ENCODE measurements at places on chromosomes 2 and 18. TPM values are rescaled to one million over a fixed set of nuclear protein-coding genes. Genes with fewer than 3 reads are reported as not detected.
A peak's percentile ranks its signal among the peaks of the same experiment; 100 is the strongest.

DNA sequence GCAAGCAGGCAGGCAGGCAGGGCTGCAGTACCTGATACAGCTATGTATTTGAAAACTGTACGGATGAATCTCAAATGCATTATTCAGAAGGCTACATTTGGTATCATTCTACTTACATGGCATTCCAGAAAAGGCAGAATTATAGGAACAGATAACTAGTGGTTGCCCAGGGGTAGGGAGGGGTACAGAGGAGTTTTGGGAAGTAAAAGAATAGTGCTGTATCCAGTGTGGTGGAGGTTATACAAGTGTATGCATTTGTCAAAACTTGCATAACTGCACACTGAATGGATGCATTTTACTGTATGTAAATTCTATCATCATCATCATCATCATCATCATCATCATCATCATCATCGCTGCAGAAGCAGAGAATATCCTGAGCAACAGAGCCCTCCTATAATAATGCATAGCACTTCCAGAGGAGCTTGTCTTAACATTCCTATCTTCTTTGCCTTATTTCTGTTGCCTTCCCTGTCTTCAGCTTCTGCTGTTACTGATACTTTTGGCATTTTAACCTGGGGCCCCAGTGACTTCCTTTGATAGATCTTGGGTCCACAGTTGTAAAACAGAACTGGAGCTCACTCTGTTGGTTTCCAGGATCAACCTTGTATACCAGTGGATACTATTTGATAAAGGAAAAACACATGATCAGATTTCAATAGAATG lies 155.5 kb upstream of the OTX1 start:
- no peak for DNase-seq

DNA sequence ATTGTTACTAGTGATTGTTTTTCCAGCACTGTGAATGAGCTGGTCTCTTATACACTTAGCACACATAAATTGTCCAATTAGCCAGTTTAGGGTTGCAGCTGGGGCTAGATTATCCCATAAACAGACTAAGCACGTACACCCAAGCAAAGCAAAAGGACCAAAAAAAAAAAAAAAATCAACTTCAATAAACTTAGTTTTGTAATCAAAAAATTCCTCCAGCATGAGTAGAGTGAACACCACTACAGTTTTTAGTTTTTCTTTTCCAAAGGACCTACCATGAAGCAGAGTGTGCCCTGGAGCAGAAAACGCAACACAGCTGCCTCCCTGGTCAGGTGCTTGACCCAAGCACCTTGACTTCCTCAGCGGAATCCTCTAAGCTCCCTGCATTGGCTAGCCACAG lies 249.4 kb upstream of the SLC14A2 start:
- no peak for DNase-seq

- peak; percentile 23 for DNase-seq
Observed at GRCh38 chr18:44079606-44080005, 601.1 kb upstream of the SETBP1 start.

GRCh38 chr2:171792886-171793580 lies 101.0 kb downstream of the SLC25A12 start:
- DNase-seq, result no peak

The DYNC1I2 gene
- total RNA-seq, result 82.7 TPM

Measured in MCF 10A (cell line).